ENCODE measurements at places on chromosomes 5 and 9. TPM values are rescaled to one million over a fixed set of nuclear protein-coding genes. Genes with fewer than 3 reads are reported as not detected.

The SH2D3C gene
- total RNA-seq, result 22.6 TPM

The CNTNAP3B gene
- 20.4 TPM for total RNA-seq

The TMEM38B gene
- 9.5 TPM for total RNA-seq

The ATOSB gene
- 15.9 TPM for total RNA-seq

The ANKRD33B gene
- 22.6 TPM for total RNA-seq

The SHOC1 gene
- not detected for total RNA-seq

The ECM2 gene
- total RNA-seq, result 62.0 TPM

The SLIT3 gene
- 50.6 TPM for total RNA-seq

The PLPPR1 gene
- 4.3 TPM for total RNA-seq

The GTF3C5 gene
- 45.2 TPM for total RNA-seq

The LRRTM2 gene
- 0.58 TPM for total RNA-seq

The BDP1 gene
- 44.0 TPM for total RNA-seq

The GDF9 gene
- total RNA-seq, result 0.40 TPM

The SLC34A1 gene
- total RNA-seq, result not detected

The PRRC1 gene
- 47.2 TPM for total RNA-seq

The FOXD4 gene
- total RNA-seq, result 0.45 TPM

The GRXCR2 gene
- total RNA-seq, result not detected

The CA9 gene
- not detected for total RNA-seq

The ADAMTS19 gene
- total RNA-seq, result 0.27 TPM

The BARHL1 gene
- total RNA-seq, result not detected

The HAPLN1 gene
- total RNA-seq, result not detected

The ADCY2 gene
- 10.0 TPM for total RNA-seq

The PCDHGA3 gene
- total RNA-seq, result 6.7 TPM

The SPINK5 gene
- 0.94 TPM for total RNA-seq

The CCDC192 gene
- total RNA-seq, result 1.2 TPM

The FOXD4L4 gene
- not detected for total RNA-seq

The ZNF483 gene
- total RNA-seq, result 20.1 TPM

The N4BP3 gene
- 2.6 TPM for total RNA-seq

The KIF12 gene
- total RNA-seq, result 0.22 TPM

The NUTM2F gene
- total RNA-seq, result not detected

The PPP3R2 gene
- total RNA-seq, result not detected

The ZBED3 gene
- 7.6 TPM for total RNA-seq

The KIF24 gene
- total RNA-seq, result 1.1 TPM

The SLC36A3 gene
- total RNA-seq, result not detected

The MTAP gene
- 42.5 TPM for total RNA-seq

The TRAF1 gene
- total RNA-seq, result 8.0 TPM

The FAM163B gene
- total RNA-seq, result not detected

The SHISAL2B gene
- not detected for total RNA-seq

The DND1 gene
- total RNA-seq, result 1.4 TPM

The PSIP1 gene
- total RNA-seq, result 89.4 TPM

The LRRC19 gene
- not detected for total RNA-seq

The CDO1 gene
- 72.8 TPM for total RNA-seq

The MAN2A1 gene
- total RNA-seq, result 45.2 TPM

The GPR151 gene
- not detected for total RNA-seq

The FBN2 gene
- total RNA-seq, result 6.5 TPM

The IRF1 gene
- 52.2 TPM for total RNA-seq

All from sciatic nerve (tissue), 2 donors.